ENCODE measurements at places on chromosomes 2 and 18.
A peak's percentile ranks its signal among the peaks of the same experiment; 100 is the strongest.

- no peaks in the 10 kb centered on the region for H3K4me1 ChIP-seq
- no peak overlapping the region for H3K4me3 ChIP-seq
- H3K27me3 ChIP-seq = peaks cover 2% of the 10 kb centered on the region
- H3K36me3 ChIP-seq = no peaks in the 10 kb centered on the region
- no peak for DNase-seq
Observed at GRCh38 chr2:20955277-20956026, 88.4 kb downstream of the APOB start.

- H3K36me3 ChIP-seq = no peaks in the 10 kb centered on the region
- DNase-seq = no peak
- H3K27ac ChIP-seq = no peak overlapping the region
- no peaks in the 10 kb centered on the region for H3K4me1 ChIP-seq
- H3K4me3 ChIP-seq = no peak overlapping the region
- no peaks in the 10 kb centered on the region for H3K27me3 ChIP-seq
Observed at GRCh38 chr18:69763002-69763401, 184.7 kb downstream of the CD226 start.

DNA sequence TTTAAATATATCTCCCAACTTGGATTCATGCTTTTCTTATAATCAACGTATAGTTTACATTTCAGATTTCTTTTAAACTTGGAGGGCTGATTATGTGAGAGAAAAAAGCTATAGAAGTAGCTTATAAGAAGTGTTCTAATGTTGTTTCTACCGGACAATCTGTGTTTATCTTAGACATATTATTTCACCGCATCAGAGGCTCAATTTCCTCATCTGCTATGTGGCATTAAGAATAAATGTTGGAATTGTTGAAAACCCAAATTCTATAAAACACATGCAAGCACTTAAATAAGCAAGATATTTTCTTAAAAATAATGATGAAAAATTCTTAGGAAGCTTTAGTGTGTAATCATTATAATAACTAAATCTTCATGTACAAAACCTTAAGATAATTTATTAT is 407.9 kb downstream of the HRH4 start:
- no peaks in the 10 kb centered on the region for H3K27me3 ChIP-seq
- H3K4me1 ChIP-seq = no peaks in the 10 kb centered on the region
- H3K36me3 ChIP-seq = no peaks in the 10 kb centered on the region
- no peak overlapping the region for H3K4me3 ChIP-seq
- peak; percentile 22 for DNase-seq

DNA sequence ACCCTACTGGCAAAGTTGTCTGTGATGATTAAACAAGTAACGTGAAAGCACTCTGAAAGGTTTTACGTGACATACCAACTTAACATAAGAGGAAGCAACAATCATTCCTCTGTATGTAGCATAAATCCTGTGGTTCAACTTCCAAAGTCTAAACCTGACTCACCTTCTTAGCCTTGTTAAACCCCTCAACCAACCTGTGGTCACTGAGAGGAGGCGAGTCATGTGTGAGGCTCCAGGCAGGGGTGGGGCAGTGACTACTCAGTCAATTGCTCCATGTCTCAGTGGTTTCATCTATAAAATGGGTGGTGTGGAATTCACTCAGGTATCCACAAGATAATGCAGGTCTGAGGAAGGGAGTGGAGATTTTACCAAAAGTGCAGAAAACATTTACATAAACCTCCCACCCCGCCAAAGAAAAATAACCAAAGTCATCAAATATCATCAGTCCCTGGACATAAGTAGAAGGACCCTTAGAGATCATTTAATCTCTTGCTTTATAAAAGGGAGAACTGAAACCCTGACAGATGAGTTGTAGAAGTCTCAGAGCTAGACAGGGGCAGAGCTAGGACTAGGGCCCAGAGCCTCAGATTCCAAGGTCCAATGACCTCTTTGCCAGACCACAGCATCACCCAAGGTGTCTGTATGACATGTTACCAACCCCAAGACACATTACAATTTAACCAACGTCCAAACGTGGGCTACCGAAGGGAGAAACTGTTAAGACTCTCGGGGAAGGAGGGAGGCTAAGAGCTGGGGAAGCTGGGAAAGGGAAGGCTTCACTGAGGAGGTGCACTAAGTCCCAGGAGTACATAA is 3.7 kb upstream of the PCBP1 start:
- peaks cover 10% of the 10 kb centered on the region for H3K36me3 ChIP-seq
- no peak overlapping the region for H3K27ac ChIP-seq
- no peak overlapping the region for H3K4me3 ChIP-seq
- H3K27me3 ChIP-seq = no peaks in the 10 kb centered on the region
- peak; percentile 77 for DNase-seq
- H3K4me1 ChIP-seq = peaks cover 7% of the 10 kb centered on the region

GRCh38 chr2:178367344-178367743 is 83.6 kb downstream of the PRKRA start:
- H3K27me3 ChIP-seq = no peaks in the 10 kb centered on the region
- H3K27ac ChIP-seq = no peak overlapping the region
- no peaks in the 10 kb centered on the region for H3K36me3 ChIP-seq
- DNase-seq = no peak
- H3K4me3 ChIP-seq = no peak overlapping the region

GRCh38 chr2:173678186-173678585 is 287.0 kb downstream of the SP3 start:
- H3K27ac ChIP-seq = no peak overlapping the region
- DNase-seq = no peak
- no peaks in the 10 kb centered on the region for H3K36me3 ChIP-seq
- H3K27me3 ChIP-seq = no peaks in the 10 kb centered on the region
- H3K4me1 ChIP-seq = no peaks in the 10 kb centered on the region
- H3K4me3 ChIP-seq = no peak overlapping the region

DNA sequence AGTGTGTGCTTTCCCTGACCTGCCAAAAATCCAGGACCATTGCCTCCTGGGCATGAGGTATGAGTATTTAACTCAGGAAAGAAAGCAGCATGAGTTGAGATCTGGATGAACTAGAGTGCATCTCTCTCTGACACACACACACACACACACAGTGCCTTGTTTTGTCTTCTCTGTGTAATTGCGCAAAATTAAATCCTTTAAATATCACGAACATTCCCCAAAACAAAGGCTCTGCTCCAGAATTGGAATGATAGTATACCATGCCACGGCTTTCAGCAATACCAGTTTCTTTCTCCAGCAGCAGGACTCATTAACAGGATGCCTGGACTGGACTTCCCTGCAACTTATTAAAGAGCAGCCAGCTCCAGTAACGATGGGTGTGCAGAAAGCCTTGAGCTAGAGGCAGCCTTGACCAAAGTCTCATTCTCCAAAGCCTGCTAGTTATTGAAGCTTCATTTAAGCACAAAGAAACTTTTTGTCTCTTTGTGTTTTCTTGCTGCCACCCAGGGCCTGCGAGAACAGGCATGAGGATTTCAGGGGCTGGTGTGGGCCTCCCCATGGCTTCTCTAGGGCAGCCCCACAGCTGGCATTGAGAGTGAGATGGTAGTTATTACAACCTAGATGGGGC is 101.7 kb downstream of the NRP2 start:
- H3K36me3 ChIP-seq = no peaks in the 10 kb centered on the region
- no peaks in the 10 kb centered on the region for H3K27me3 ChIP-seq
- DNase-seq = no peak
- H3K4me3 ChIP-seq = no peak overlapping the region
- H3K4me1 ChIP-seq = no peaks in the 10 kb centered on the region

- H3K27ac ChIP-seq = no peak overlapping the region
- peaks cover 2% of the 10 kb centered on the region for H3K4me1 ChIP-seq
- H3K4me3 ChIP-seq = peak overlapping the region; percentile 91
Observed at GRCh38 chr2:148023861-148024260, 3.0 kb downstream of the MBD5 start.

DNA sequence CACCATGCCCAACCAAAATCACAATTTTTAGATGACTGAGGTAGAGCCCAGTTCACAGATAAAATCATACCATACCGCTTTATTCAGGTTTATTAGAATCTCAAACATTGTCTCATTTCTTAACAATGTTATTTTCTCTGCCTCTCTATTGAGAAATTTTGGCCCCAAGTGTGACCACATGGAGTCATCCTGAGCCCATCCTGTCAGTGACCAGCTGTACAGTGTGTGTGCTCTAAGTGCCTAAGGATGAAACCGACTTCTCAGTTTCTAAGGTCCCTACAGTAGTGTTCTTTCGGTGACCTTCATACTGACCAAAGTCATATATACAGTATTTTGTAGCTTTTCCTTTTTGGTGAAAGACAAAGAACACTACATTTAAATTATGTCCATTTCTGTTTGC is 123.7 kb upstream of the MSTN start:
- no peak overlapping the region for H3K4me3 ChIP-seq
- no peaks in the 10 kb centered on the region for H3K4me1 ChIP-seq
- H3K27ac ChIP-seq = no peak overlapping the region
- no peaks in the 10 kb centered on the region for H3K27me3 ChIP-seq
- no peak for DNase-seq

DNA sequence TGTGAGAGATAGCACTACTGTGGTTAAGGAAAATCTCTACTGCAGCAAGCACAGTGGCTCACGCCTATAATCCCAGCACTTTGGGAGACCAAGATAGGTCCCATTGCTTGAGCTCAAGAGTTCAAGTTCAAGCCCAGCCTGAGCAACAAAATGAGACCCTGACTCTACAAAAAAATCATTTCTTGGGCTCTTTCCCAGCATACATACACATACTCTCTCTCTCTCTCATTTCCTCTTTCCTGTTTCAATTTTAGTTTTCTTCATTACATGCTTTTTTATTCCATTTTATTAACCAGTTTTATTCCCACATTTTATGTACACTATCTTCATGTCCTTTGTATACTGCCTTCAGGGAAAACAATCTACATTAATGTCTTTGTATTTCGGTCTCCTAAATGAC is 14.6 kb downstream of the WDR33 start:
- no peak for DNase-seq
- no peaks in the 10 kb centered on the region for H3K27me3 ChIP-seq
- no peak overlapping the region for H3K27ac ChIP-seq
- no peaks in the 10 kb centered on the region for H3K4me1 ChIP-seq
- H3K4me3 ChIP-seq = no peak overlapping the region

GRCh38 chr2:232693344-232693743 is 3.8 kb upstream of the GIGYF2 start:
- DNase-seq = no peak
- H3K4me1 ChIP-seq = peaks cover 3% of the 10 kb centered on the region
- H3K4me3 ChIP-seq = no peak overlapping the region

GRCh38 chr2:3189076-3189591 is 188.5 kb downstream of the EIPR1 start:
- no peaks in the 10 kb centered on the region for H3K27me3 ChIP-seq
- H3K36me3 ChIP-seq = peaks cover 1% of the 10 kb centered on the region
- no peak overlapping the region for H3K4me3 ChIP-seq
- H3K4me1 ChIP-seq = peaks cover under 1% of the 10 kb centered on the region
- H3K27ac ChIP-seq = no peak overlapping the region

- no peak for DNase-seq
- no peaks in the 10 kb centered on the region for H3K36me3 ChIP-seq
Observed at GRCh38 chr2:622357-622756, 54.8 kb downstream of the TMEM18 start.

GRCh38 chr2:176592216-176592615 is 323.0 kb downstream of the MTX2 start:
- H3K36me3 ChIP-seq = no peaks in the 10 kb centered on the region
- H3K27ac ChIP-seq = no peak overlapping the region
- no peaks in the 10 kb centered on the region for H3K4me1 ChIP-seq
- no peaks in the 10 kb centered on the region for H3K27me3 ChIP-seq

DNA sequence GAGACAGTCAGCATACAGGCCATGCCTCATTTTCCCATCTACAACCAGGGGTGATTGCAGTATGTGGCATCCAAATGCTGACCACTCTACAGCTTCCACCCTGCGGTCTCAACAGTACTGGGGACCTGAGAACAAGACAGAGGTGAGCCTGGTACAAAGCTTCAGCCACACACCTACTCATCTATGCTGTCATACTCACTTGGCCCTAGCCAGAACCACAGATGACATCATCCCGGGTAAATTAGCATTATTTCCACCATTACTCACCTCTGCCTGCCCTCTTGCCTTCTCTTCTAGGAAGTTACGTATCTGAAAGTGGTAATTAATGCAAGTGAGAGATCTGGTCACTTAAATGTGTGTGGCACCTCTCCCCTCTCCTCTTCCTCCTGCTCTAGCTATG is 208.2 kb upstream of the ARL4C start:
- H3K4me3 ChIP-seq = no peak overlapping the region

All from fibroblast of lung (primary cell).